Mesenchymal stem cell (in vitro differentiated cells and primary cell): ENCODE measurements at places on chromosomes 3 and 15.

- no peaks in the 10 kb centered on the region for H3K36me3 ChIP-seq
- DNase-seq, result peak; percentile 17
- H3K4me3 ChIP-seq, result no peak overlapping the region
- no peaks in the 10 kb centered on the region for H3K4me1 ChIP-seq
Measured at GRCh38 chr15:39602143-39602542, 21.3 kb downstream of the THBS1 start.

- H3K36me3 ChIP-seq, result peaks cover 37% of the 10 kb centered on the region
- DNase-seq, result no peak
- H3K27me3 ChIP-seq, result no peaks in the 10 kb centered on the region
- no peaks in the 10 kb centered on the region for H3K4me1 ChIP-seq
- no peak overlapping the region for H3K27ac ChIP-seq
Measured at GRCh38 chr15:44641651-44642050, 21.8 kb downstream of the SPG11 start.

GRCh38 chr3:67653425-67654098, 850 bp downstream of the SUCLG2 start:
- H3K27me3 ChIP-seq, result no peaks in the 10 kb centered on the region
- peak overlapping the region; percentile 74 for H3K27ac ChIP-seq
- DNase-seq, result peak; percentile 34
- H3K4me1 ChIP-seq, result peaks cover 5% of the 10 kb centered on the region
- peak overlapping the region; percentile 90 for H3K4me3 ChIP-seq
- peaks cover 5% of the 10 kb centered on the region for H3K36me3 ChIP-seq

- no peak overlapping the region for H3K27ac ChIP-seq
- no peaks in the 10 kb centered on the region for H3K4me1 ChIP-seq
- no peak overlapping the region for H3K4me3 ChIP-seq
- DNase-seq, result peak; percentile 7
- H3K36me3 ChIP-seq, result no peaks in the 10 kb centered on the region
Measured at GRCh38 chr3:115859002-115859807, 235.9 kb downstream of the GAP43 start.

GRCh38 chr15:47949815-47950214, 171.0 kb upstream of the SLC24A5 start:
- no peak for DNase-seq
- no peaks in the 10 kb centered on the region for H3K27me3 ChIP-seq
- H3K36me3 ChIP-seq, result no peaks in the 10 kb centered on the region
- no peak overlapping the region for H3K27ac ChIP-seq

- no peaks in the 10 kb centered on the region for H3K36me3 ChIP-seq
Measured at GRCh38 chr3:169116056-169116693, 547.3 kb downstream of the MECOM start.

DNA sequence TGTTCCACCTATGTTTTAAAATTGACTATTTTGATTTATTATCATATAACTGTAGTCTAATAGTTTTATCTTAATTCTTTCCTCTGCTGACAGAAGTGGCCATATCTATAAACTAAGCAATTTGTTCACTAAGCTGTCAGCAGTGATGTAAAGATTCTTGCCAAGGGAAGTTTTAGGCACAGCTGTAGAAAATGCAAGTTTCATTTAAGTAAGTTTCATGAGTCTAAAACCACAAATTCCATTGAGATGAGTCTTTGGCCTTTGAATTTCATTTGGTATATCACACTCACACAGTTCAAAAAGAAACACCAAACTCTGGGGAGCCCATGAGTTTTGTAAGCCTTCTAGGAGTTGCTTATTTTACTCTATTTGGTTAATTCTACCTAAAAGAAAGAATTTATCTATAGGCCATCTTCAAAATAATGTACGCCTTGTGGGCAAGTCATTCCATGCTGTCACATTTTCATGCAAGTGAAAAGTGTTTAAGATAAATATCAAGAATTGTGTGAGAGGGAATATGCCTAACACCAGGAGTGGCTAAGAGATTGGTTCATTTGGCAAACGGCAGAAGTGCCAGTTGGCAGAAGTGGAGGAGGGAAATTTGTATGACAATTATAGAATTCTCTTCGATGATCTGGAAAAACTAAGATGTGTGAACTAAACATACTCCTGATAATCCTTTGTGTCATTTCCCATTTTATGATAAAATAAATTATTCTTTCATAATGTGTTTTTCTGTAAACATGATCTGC, 292.9 kb downstream of the ZIC4 start:
- no peaks in the 10 kb centered on the region for H3K27me3 ChIP-seq
- DNase-seq, result peak; percentile 89
- H3K4me1 ChIP-seq, result no peaks in the 10 kb centered on the region
- H3K27ac ChIP-seq, result peak overlapping the region; percentile 92
- H3K36me3 ChIP-seq, result no peaks in the 10 kb centered on the region

DNA sequence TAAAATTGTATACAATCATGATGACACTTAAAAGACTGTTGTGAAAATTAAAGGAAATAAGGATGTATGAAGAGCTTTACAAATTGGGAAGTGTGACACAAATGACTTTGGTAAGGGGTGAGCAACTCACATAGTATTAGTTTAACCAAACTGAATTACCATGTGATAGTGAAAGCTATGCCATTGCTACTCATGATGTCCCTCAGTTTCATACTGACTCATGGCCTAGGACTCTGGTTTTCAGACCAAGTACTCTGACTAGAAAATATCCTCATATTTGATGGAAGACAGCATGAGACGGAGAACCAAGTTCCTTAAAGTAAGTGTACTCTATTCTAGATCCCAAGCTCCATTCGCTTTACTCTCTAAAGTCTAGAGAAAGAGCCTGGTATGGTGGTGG, 203.2 kb upstream of the ICE2 start:
- H3K36me3 ChIP-seq, result no peaks in the 10 kb centered on the region
- no peak overlapping the region for H3K4me3 ChIP-seq
- no peaks in the 10 kb centered on the region for H3K4me1 ChIP-seq
- DNase-seq, result peak; percentile 63
- H3K27me3 ChIP-seq, result no peaks in the 10 kb centered on the region

DNA sequence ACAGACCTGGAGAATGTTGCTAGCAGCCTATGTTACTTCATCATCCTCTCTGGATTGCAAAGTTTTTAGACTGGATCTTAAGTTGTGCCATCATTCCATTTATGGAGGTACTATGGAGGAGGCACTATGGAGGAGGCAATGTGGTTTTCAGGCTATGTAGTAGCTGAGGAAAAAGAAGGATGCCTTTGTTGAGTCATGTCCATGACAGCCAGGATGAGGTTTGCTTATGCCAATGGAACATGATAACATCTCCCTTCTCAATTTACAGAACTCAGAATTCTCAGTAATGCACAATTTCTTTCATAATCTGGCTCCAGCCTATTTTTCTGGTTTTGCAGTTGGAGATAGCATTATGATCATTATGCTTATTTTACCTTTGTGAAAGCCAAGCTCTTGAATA, 65.9 kb upstream of the TMEM108 start:
- H3K4me3 ChIP-seq, result no peak overlapping the region
- DNase-seq, result no peak
- H3K36me3 ChIP-seq, result no peaks in the 10 kb centered on the region
- no peaks in the 10 kb centered on the region for H3K27me3 ChIP-seq

GRCh38 chr15:41899854-41900442, 6.1 kb upstream of the SPTBN5 start:
- no peak for DNase-seq
- H3K36me3 ChIP-seq, result peaks cover 61% of the 10 kb centered on the region
- no peak overlapping the region for H3K4me3 ChIP-seq
- peaks cover 36% of the 10 kb centered on the region for H3K4me1 ChIP-seq
- no peaks in the 10 kb centered on the region for H3K27me3 ChIP-seq

GRCh38 chr15:87267798-87268197, 988.7 kb downstream of the NTRK3 start:
- H3K27ac ChIP-seq, result no peak overlapping the region
- no peaks in the 10 kb centered on the region for H3K4me1 ChIP-seq
- no peaks in the 10 kb centered on the region for H3K36me3 ChIP-seq
- H3K4me3 ChIP-seq, result no peak overlapping the region
- DNase-seq, result peak; percentile 86
- H3K27me3 ChIP-seq, result no peaks in the 10 kb centered on the region

GRCh38 chr3:56826831-56827722, 25.3 kb upstream of the ARHGEF3 start:
- no peak overlapping the region for H3K27ac ChIP-seq
- H3K4me3 ChIP-seq, result no peak overlapping the region
- DNase-seq, result peak; percentile 46
- H3K27me3 ChIP-seq, result peaks cover 23% of the 10 kb centered on the region
- no peaks in the 10 kb centered on the region for H3K4me1 ChIP-seq

- H3K27me3 ChIP-seq, result no peaks in the 10 kb centered on the region
- no peak overlapping the region for H3K27ac ChIP-seq
- no peak for DNase-seq
Measured at GRCh38 chr3:157231071-157231470, 71.1 kb upstream of the CCNL1 start.

- no peak overlapping the region for H3K27ac ChIP-seq
- H3K27me3 ChIP-seq, result no peaks in the 10 kb centered on the region
- H3K36me3 ChIP-seq, result no peaks in the 10 kb centered on the region
- no peak overlapping the region for H3K4me3 ChIP-seq
- no peaks in the 10 kb centered on the region for H3K4me1 ChIP-seq
Measured at GRCh38 chr15:27993996-27994780, 104.9 kb downstream of the OCA2 start.

DNA sequence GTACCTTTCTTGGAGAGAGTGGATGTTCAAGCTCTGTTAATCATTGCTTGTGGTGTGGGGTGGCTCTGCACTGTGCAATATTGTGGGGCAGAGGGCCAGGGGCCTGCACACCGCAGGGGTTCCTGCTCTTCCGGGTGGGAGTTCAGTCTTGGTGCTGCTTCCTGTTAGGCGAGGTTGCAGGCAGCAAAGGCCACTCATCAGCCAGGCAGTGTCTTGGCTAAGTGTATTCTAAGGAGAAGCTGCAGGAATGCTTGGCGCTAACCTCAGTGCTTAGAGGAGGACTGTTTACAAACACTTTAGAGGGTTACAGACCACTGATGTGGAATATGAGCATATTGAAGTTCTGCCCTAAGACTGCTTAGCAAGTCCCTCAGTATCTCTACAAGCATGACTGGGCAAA, 81.7 kb downstream of the CEP63 start:
- H3K27me3 ChIP-seq, result no peaks in the 10 kb centered on the region
- H3K27ac ChIP-seq, result peak overlapping the region; percentile 46

DNA sequence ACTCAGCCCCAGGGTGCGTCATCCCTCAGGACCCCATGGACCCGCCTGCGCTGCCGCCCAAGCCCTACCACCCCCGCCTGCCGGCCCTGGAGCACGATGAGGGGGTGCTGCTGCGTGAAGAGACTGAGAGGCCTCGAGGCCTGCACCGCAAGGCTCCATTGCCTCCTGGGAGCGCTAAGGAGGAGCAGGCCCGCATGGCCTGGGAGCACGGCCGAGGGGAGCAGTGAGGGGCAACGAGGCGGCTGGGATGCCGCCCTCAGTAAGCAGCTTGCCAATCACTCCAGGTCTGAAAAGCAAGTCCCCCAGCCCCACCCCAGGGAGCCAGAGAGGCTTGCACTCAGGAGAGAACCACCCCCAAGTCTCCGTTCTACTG, 3.8 kb upstream of the MANF start:
- H3K27ac ChIP-seq, result no peak overlapping the region
- H3K4me3 ChIP-seq, result no peak overlapping the region
- DNase-seq, result no peak
- no peaks in the 10 kb centered on the region for H3K27me3 ChIP-seq

DNA sequence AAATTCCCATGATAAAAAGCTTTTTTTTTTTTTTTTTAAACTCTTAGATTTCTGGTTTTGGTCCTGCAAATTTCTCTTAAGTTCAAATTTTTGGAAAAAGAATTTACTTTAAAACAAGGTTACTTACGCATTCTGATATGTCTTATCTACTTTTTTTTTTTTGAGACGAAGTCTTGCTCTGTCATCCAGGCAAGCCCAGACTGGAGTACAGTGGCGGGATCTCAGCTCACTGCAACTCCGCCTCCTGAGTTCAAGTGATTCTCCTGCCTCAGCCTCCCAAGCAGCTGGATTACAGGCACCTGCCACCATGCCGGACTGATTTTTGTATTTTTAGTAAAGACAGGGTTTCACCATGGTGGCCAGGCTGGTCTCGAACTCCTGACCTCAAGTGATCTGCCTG, 83.2 kb downstream of the RASA2 start:
- DNase-seq, result no peak
- no peak overlapping the region for H3K27ac ChIP-seq
- H3K36me3 ChIP-seq, result peaks cover 67% of the 10 kb centered on the region
- H3K27me3 ChIP-seq, result no peaks in the 10 kb centered on the region
- no peak overlapping the region for H3K4me3 ChIP-seq
- no peaks in the 10 kb centered on the region for H3K4me1 ChIP-seq

DNA sequence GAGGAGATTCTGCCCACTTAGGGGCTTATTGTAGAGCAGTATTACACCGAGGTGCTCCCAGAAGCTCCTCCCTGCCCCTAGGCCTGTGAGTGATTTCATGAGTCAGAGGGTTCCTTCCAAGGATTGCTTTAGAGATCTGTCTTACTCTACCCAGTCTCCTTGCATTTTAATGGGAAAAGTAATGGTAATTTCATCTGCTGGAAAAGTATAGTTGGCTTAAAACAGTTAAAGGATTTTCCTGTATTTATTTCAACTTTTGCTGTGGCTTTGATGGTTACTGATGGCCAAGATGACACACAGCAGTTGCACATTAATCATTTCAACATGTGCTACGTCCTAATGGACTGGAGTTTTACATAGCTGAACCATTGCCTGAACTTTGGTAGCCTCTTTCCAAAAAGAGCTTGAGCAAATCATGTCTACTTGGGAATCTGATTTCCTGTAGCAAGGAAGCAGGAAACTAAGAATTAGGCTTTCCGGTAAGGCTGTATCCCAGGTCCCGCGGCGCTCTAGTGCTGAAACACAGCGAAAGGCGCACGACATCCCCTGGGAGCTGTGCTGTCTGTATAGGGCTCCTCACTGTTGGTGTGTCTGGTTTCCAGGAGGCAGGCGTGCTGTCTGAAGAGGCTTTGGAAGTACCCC, 9.2 kb upstream of the PGPEP1L start:
- no peak overlapping the region for H3K27ac ChIP-seq
- H3K36me3 ChIP-seq, result no peaks in the 10 kb centered on the region
- DNase-seq, result peak; percentile 70
- no peaks in the 10 kb centered on the region for H3K27me3 ChIP-seq
- no peak overlapping the region for H3K4me3 ChIP-seq

GRCh38 chr15:48121849-48122248, 1.1 kb downstream of the SLC24A5 start:
- no peaks in the 10 kb centered on the region for H3K4me1 ChIP-seq
- no peaks in the 10 kb centered on the region for H3K27me3 ChIP-seq
- H3K36me3 ChIP-seq, result no peaks in the 10 kb centered on the region
- H3K27ac ChIP-seq, result no peak overlapping the region
- DNase-seq, result no peak

GRCh38 chr3:23809294-23809693, 3.5 kb downstream of the UBE2E1 start:
- H3K27me3 ChIP-seq, result no peaks in the 10 kb centered on the region
- peaks cover 14% of the 10 kb centered on the region for H3K36me3 ChIP-seq
- DNase-seq, result peak; percentile 21
- H3K27ac ChIP-seq, result no peak overlapping the region
- no peak overlapping the region for H3K4me3 ChIP-seq

GRCh38 chr15:61410662-61411061, 181.6 kb upstream of the RORA start:
- H3K4me3 ChIP-seq, result no peak overlapping the region
- no peaks in the 10 kb centered on the region for H3K4me1 ChIP-seq
- no peak for DNase-seq
- H3K27me3 ChIP-seq, result no peaks in the 10 kb centered on the region
